Left lung (tissue), 14 donors: ENCODE measurements at places on chromosomes 12 and 14. TPM values are rescaled to one million over a fixed set of nuclear protein-coding genes. Genes with fewer than 3 reads are reported as not detected.

A2M gene
- polyA plus RNA-seq = 2,100 TPM

NXPH4 gene
- 1.2 TPM for polyA plus RNA-seq

CFAP251 gene
- polyA plus RNA-seq = 13.3 TPM

CPNE6 gene
- 0.12 TPM for polyA plus RNA-seq

RASSF8 gene
- polyA plus RNA-seq = 32.5 TPM

CCDC175 gene
- polyA plus RNA-seq = 0.66 TPM

HSPA2 gene
- 10.1 TPM for polyA plus RNA-seq

RNASE7 gene
- polyA plus RNA-seq = not detected

CPM gene
- polyA plus RNA-seq = 356 TPM

TSPAN11 gene
- 15.0 TPM for polyA plus RNA-seq

KRT75 gene
- polyA plus RNA-seq = not detected
